CD4-positive, alpha-beta T cell treated with Interleukin-10 for 1 hour (primary cell): ENCODE measurements at places on chromosomes 11 and 22.

- DNase-seq, result no peak
These were observed 21.7 kb downstream of the CD5 start for GRCh38 chr11:61123775-61124571.

DNA sequence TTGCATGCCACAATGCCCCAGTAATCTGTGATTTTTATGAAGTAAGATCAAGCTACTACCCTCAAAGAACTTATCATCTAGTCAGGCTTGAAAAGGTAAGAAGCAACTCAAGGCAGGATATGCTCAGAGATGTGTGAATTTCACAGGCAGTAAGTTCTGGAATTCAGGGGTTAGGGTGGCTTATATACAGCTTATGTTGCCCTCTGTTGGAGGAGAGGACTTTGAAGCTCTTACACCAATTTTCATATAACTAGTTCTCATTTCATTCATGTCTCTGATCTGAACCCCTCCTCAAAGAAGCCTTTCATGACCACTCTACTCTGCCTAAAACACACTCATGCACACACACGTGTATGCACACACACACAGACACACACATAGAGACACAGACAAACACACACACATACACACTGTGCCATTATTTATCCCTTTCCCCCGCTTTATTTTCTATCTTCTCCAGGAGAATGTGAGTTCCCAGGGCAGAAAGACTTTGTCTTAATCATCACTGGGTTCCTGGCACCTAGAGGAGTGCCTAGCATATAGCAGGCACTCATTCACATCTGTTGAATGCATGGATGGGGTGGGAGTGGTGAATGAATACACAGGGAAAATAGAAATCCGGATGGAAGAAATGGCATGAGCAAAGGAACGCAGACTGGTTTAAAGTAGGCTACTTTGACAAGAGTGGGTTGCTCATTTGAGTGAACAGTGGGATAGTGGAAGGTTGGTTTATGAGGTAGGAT is 220.7 kb upstream of the ZBED5 start:
- no peak for DNase-seq

DNA sequence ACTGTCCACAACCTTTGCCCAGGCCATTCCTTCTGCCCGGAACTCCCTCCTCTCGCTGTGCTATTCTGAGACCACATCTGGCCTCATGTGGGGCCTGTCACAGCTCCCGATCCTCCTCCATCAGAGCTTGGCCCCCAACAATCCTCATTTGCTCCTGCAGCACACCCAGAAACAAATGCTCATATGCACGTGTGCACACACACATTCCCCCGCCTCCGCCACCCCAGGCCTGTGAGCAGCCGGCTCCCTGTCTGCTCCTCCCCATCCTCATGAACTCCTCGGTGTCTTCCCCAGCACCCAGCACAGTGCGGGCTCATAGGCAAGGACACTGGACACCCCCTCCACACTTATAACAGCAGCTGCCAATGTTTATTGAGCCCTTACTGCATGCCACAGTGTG is 29.7 kb upstream of the PICK1 start:
- DNase-seq, result no peak

DNA sequence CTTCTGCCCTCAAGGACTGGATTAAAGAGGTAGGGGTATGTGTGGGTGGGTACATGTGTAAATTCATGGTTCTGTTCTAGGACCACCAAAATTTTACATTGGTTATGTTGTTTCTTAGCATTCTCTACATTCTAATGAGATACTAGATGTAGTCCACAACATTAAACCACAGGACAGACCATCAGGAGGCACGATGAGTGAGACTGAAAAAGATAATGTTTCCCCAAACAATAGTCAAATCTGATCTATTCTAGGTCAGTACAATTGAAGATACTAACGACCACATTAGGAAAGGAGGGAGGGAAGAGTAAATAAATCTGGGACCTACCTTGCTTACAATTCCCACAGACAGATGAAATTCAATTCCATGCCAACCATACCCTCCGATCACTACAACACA is 42.2 kb downstream of the MRTFA start:
- no peak for DNase-seq

- no peak for DNase-seq
These were observed 21.4 kb downstream of the CD6 start for GRCh38 chr11:60992842-60993409.

- DNase-seq, result no peak
These were observed 5.7 kb downstream of the LRP4 start for GRCh38 chr11:46912526-46913150.

DNA sequence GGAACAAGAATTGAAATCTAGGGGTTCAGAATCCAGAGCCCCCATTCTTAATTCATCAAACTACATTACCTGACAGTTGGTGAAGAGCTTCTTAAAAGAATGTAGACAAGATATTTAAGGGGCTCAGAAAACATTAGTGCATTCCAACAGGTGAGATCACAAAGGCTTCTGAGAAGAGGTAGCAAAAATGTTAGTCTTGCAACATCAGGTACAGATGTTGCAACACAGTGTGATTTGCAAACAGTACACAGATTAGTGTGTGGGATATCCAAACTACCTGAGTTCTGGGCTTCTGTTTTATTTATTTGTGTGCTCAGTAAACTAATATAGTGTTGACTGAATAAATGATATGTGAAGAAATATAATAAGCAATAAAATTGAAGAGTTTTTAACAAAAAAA is 11.8 kb downstream of the CASP4 start:
- DNase-seq, result no peak

- no peak for DNase-seq
These were observed 394 bp downstream of the CHRM4 start for GRCh38 chr11:46391186-46391577.

- no peak for DNase-seq
These were observed 874.4 kb upstream of the TENM4 start for GRCh38 chr11:80315200-80315599.

GRCh38 chr11:47337229-47337924 is 15.1 kb downstream of the MYBPC3 start:
- no peak for DNase-seq

DNA sequence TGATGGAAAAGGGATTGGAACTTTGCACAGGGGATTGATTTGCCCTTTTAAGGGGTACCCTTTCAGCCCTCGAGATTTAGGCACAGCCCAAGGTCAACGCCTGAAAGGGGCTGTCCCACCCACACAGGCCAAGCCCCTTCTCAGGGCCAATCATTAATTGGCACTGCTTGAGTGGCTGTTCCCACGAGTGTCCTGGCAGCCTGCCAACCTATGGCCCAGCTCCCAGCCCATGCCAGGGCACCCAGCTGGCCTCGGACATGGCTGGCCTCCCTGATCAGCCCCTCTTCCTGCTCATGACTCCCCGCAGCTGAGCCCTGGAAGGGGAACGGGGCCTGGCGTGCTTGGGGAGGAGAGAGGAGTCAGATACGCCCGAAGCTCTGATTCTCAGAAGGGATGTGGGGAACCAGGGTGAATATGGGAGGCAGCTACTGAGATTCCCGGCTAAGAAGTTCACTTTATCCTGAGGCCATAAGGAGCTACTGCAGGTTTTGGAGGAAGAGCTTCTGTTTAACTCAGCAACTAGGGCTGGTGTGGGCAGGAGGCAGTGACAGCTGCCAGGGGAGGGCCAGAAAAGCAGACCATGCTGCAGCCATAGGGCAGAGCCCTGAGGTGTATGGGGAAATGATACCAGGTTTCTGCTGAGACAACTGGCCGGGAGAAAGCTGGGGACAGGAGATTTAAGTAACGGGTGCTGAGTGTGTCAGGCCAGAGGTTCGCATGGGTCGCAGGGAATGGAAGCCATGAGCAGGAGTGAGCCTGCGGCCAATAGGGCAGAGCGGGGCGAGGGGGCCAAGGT is 30.0 kb downstream of the WNT7B start:
- no peak for DNase-seq

GRCh38 chr22:38243007-38243765 is 29.6 kb downstream of the TMEM184B start:
- DNase-seq, result no peak

DNA sequence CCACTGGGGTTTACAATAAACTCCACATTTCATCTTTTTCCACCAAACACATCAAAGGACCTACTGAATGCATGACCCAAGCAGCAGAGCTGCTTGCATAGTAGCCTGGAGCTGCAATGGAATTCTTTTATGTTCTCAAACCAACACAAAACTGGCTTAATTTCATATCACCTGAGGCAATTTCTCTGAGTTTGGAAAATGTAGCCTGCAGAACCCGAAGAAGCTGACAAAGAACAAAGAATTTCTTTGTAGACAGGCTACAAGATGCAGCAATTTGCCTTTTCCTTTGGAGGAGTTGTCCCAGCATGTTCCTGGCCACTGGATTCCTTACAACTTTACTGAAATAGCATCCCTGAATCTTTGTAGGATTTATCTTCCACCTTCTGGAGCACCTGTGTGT is 5.5 kb upstream of the TECTA start:
- no peak for DNase-seq

GRCh38 chr11:121449626-121450025 is 2.5 kb upstream of the SORL1 start:
- DNase-seq, result no peak

DNA sequence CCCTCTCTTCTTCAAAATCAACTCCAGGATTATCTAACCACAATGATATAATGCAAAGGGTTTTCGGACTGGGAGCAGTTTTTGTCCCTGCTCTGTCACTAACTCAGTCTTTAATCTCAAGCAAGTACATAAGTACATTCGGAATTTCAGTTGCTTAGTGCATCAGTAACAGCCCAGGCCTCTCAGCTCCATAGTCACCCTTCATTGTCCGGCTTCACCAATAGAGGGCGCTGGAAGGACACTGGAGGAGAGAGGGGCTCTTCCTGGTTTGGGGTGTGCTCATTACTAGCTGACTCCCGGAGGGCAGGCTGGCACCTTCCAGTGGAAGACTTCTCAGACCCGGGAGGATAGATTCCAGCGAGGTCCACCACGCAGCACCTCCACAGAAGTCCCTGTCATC is 90.4 kb upstream of the PDGFD start:
- peak; percentile 13 for DNase-seq

- no peak for DNase-seq
These were observed 229.5 kb upstream of the MPPED2 start for GRCh38 chr11:30815619-30816018.

- DNase-seq, result no peak
These were observed 19.6 kb downstream of the VPS37C start for GRCh38 chr11:61141601-61142028.

- no peak for DNase-seq
These were observed 302.8 kb upstream of the NCAM1 start for GRCh38 chr11:112658431-112658878.

DNA sequence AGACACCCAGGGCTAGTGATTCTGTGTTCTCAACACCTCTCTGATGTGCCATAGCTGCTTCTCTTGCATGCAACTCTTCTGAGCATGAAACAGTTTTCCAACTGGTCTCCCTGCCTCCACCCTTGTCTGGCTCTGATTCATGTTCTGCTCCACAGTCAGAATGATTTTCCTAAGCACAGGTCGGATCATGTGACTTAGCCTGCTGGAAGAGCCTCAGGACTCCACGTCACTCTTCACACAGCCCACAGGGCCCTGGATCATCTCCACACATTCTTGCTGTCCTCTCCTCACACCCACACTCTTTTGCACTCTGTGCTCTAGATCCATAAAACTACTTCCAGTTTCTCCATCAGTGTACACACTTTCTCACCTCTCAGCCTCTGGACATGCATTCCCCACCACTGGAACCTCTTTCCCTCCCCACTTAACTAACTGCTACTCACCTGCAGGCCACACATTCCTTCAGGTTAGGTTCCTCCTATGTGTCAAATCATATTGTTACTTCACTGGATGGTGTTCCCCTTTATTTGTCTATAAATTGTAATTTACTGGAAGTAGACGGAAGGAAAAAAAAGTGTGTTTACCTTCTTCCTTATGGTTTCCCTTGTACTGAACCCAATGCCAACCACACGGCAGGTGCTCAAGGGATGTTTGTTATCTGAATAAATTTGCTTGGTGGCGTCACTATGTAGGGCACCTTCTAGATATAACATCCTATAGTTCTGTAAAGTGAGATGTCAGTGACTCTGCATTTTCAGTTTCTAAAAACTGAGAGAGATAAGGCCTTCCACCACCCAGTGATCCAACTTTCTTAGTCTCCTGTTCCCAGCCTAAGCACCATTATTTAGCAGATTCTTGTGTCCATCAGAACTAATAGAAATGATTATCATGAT is 133.7 kb downstream of the ETS1 start:
- DNase-seq, result no peak

DNA sequence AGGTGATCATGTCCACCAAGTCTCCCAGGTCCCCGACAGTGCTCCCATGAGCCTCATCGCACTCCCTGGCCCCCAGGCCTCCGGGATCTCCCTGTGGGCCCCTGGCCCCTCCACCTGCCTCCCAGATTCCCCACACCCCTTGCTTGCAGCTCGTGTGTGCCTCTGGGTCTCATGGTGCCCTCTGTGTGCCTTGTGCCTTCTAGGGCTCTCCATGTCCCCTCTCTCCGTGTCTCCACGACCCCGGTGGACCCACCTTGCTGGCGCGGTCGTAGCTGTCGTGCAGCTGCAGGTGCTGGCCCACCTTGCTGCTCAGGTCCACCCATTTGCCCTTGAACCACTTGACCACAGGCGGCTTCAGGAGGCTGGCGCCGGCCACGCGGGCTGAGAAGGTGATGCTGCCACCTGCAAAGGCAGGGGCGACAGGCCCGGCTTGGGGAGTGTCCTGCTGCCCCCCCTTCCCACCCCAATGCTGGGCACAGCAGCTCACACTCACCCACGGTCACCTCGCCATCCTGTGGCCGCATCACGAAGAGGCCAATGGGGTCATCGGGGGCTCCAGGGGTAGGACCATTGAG is 2.9 kb downstream of the MYBPC3 start:
- DNase-seq, result no peak

DNA sequence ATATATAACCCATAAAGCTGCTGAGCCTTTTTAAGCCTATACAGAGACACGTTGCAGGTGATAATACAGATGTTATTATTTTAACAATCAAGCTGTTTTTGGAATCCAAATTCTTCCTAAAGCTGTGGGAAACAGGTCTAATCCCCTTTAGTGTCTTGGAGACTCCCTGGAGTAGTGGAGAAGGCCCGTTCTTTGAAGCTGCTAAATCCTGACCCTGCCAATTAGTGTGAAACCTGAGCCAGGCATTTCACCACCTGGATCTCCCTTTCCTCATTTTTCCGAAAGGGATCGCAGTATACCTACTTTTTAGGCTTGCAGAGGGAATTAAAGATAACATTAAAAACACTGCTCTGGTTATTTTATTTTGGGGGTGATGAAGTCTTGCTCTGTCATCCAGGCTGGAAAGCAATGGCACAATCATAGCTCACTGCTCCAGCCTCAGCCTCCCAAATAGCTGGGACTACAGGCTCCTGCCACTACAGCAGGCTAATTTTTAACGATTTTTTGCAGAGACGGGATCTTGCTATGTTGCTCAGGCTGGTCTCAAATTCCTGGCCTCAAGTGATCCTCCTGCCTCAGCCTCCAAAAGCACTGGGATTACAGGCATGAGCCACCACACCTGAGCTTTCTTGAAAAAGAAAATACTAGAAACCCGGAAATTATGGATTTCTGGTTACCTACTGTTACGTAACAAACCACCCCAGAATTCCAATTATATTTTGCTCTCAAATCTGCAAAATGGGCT is 1.7 kb upstream of the EIF4ENIF1 start:
- no peak for DNase-seq
